H1 (cell line): ENCODE measurements at places on chromosomes 16 and 17. TPM values are rescaled to one million over a fixed set of nuclear protein-coding genes. Genes with fewer than 3 reads are reported as not detected.

Gene VPS9D1
- 2.9 and 6.0 TPM in 2 replicates for polyA plus RNA-seq

- no peak for DNase-seq
Measured at GRCh38 chr17:1820528-1821252, 9.0 kb downstream of the SMYD4 start.

Gene DYNLRB2
- polyA plus RNA-seq = not detected in 2 replicates

GRCh38 chr16:4505356-4506147, 29.4 kb downstream of the HMOX2 start:
- no peak for DNase-seq

Gene HID1
- polyA plus RNA-seq = 25.9 and 36.3 TPM in 2 replicates

Gene MYOCD
- 0.30 and 0.44 TPM in 2 replicates for polyA plus RNA-seq

Gene GALR2
- polyA plus RNA-seq = 2.2 and 2.5 TPM in 2 replicates

Gene ATAD5
- polyA plus RNA-seq = 3.0 and 3.5 TPM in 2 replicates

DNA sequence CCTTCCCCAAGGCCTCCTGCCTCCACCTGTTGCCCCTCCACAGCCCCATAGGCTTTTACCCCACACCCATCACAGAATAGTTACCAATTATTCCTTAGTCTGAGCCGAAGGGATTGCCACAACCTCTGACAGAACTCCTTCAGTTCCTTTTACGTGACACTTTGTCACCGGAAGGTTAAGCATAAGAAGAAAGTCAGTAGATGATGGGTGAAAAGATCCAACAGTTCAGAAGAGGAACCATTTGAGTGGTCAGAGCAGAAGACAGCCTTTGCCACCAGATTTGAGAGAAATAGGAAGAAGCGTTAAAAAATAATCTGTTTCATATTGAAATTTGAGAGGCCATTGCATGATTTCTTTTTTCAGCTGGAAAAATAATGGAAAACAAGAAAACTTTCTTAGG, 1.2 kb downstream of the SRR start:
- DNase-seq = no peak

- no peak for DNase-seq
Measured at GRCh38 chr17:77734371-77735080, 224.0 kb upstream of the TNRC6C start.

- DNase-seq = no peak
Measured at GRCh38 chr17:7695586-7695985, 7.3 kb downstream of the WRAP53 start.

- no peak for DNase-seq
Measured at GRCh38 chr16:12239226-12239625, 262.7 kb downstream of the SNX29 start.

Gene KSR1
- 14.1 and 26.8 TPM in 2 replicates for polyA plus RNA-seq

Gene FLYWCH1
- polyA plus RNA-seq = 12.4 and 22.2 TPM in 2 replicates

GRCh38 chr16:60127196-60127595, 1393.1 kb upstream of the GOT2 start:
- no peak for DNase-seq

Gene IRX3
- 0.50 and 1.7 TPM in 2 replicates for polyA plus RNA-seq

GRCh38 chr16:7182510-7183109, 150.0 kb upstream of the RBFOX1 start:
- no peak for DNase-seq

DNA sequence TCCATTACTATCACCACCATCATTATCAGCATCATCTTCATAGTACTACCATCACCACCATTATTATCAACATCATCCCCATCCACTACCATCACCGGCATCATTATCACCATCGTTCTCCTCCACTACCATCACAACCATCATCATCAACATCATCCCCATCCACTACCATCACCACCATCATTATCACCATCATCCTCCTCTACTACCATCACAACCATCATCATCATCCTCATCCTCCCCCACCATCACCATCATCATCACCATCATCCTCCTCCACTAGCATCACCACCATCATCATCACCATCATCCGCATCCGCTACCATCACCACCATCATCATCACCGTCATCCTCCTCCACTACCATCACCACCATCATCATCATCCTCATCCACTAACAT, 639.8 kb upstream of the RBFOX1 start:
- DNase-seq = no peak

- no peak for DNase-seq
Measured at GRCh38 chr16:29903590-29903989, 3.3 kb downstream of the ASPHD1 start.

DNA sequence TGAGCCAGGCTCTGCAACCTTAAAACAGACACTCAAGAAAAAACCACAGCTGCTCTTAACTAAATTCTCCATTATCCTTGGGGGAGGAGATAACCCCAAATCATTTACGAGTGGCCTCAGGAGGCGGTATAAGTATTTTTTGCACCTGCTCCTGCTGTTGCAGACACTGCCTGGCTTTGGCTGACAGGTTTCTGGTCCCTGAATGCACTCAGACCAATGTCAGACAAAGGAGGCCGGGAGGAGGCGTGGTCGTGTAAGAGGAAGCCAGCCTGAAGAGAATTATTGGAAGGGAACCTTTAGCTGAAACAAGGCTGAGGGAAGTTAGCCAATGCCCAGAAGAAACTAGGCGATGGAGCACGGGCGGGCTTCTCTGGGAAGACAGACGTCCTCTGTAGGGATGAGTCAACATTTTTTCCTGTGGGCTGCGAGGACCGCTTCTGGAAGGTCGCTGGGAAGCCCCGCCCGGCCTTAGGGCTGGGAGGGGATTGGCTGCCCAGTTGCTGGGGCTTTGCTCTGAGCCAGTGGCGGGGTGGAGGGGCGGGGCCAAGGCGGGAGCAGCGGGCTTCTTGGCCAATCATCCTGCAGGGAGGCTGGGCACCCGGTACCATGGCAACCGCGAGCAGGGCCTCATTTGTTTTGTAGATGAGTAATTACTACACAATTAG, 82.3 kb downstream of the CCDC182 start:
- DNase-seq = peak; percentile 82

GRCh38 chr16:85202051-85202601, 89.9 kb upstream of the CIBAR2 start:
- peak; percentile 62 for DNase-seq

Gene BCL6B
- polyA plus RNA-seq = 6.6 and 7.0 TPM in 2 replicates
